Left lung (tissue), 14 donors: ENCODE measurements at places on chromosomes 3 and 15.

- DNase-seq, result no peak
These were observed 37.4 kb downstream of the TM2D3 start for GRCh38 chr15:101614761-101615160.

- DNase-seq, result no peak
These were observed 28.5 kb downstream of the BTLA start for GRCh38 chr3:112470788-112471187.

GRCh38 chr3:13470894-13471574 is 9.1 kb upstream of the HDAC11 start:
- no peak for DNase-seq

DNA sequence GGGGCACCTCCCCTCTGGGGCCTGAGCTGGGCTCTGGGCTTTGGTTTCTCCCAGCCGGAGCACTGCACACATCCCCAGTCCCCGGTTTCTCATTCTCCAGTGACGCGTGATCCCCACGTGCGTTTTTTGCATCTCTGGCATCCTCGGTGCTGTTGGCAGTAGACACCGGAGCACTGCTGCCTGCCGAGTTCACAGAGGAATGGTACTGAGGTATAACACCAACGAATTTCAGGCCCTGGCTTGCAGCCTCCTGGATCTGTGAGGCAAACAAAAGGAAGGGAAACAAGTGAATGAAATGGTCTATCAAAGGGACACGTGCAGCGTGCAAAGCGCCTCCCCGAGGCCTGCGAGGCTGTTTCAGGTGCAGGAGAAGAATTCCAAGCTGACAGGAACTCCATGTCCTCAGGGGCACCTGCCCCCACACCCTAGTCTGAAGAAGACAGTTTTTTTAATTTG is 112.9 kb downstream of the OXNAD1 start:
- no peak for DNase-seq

GRCh38 chr3:185175370-185175987 is 22.6 kb upstream of the C3orf70 start:
- DNase-seq, result no peak

- DNase-seq, result peak; percentile 61
These were observed 125.7 kb downstream of the EEFSEC start for GRCh38 chr3:128278761-128279600.

- no peak for DNase-seq
These were observed 393.5 kb upstream of the ARRDC4 start for GRCh38 chr15:97566961-97567360.
